ENCODE measurements at places on chromosomes 6 and 20. TPM values are rescaled to one million over a fixed set of nuclear protein-coding genes. Genes with fewer than 3 reads are reported as not detected.

The SLC35D3 gene
- 0.15 TPM for total RNA-seq

The ISM1 gene
- 0.67 TPM for total RNA-seq

The RBPJL gene
- not detected for total RNA-seq

The ZBP1 gene
- 67.0 TPM for total RNA-seq

The LAMA2 gene
- 0.47 TPM for total RNA-seq

DNA sequence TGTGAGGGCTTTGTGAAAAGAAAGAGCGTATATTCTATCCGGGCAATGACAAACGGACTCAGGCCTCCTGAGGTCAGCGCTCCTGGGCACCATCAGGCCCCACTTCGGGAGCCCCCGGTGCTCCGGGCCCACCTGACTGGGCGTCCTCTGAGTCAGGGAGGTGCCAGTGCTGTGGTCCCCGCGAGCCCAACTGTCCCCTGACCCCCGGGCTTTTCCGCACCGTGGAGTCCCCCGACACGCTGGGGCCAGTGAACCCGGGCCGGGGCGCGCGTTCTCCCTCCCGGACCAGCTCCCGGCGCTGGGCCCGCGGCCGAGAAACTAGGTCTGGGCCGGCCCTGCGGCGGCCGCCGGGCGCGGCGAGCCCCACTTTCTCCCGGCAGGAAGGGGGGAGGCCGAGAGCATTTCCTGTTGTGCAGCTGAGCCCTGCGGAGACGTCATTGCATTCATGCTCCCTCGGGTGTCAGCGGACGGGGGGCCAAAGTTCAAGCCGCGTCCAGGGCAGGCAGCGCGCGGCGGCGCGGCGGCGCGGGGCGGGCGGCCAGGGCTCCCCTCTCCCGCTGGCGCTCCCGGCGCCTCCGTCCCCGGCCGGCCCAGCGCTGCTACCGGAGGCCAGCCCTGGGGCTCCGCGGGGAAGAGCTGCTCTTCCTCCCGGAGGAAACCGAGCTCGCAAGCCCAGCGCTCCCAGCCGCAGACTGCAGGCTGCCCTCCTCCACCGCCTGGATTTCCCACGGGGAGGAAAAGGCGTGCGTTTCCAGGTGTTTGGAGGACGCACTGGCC, 18.3 kb downstream of the HIVEP2 start:
- peak; percentile 86 for DNase-seq

DNA sequence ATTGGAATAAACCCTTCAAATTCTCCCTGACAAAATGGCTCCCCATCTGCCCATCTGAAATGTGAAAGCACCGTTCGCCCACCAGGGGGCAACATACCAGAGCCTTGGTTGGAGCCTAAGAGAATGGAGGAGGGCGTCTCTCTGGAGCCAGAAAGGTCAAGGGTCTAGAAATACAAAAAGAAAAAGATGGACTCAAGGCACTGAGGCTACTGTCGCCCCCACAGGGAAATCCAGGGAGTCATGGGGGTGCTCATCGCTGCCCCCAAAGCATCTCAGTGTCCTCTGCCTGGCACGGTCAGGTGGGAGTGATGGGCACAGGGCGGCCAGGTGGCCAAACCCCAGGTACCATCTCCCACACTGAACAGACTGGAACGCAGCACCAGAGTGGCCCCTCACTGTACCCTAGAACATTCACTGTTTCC, 136.3 kb downstream of the ZMYND8 start:
- DNase-seq = peak; percentile 13

DNA sequence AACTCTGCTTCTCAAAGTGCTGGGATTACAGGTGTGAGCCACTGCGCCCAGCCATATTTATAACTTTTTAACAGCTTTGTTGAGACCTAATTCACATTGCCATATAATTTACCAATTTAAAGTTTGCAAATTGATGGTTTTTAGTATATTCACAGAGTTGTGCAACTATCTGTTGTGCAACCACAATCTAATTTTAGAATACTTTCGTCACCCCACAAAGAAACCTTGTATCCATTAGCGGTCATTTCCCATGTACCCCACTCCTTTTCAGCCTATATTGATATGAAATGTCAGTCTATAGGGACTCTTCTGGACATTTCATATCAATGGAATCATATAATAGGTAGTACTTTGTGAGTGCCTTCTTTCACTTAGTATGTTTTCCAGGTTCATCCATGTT, 55.8 kb downstream of the FOXO3 start:
- no peak for DNase-seq

GRCh38 chr6:16204653-16205376, 33.6 kb upstream of the GMPR start:
- DNase-seq = no peak

DNA sequence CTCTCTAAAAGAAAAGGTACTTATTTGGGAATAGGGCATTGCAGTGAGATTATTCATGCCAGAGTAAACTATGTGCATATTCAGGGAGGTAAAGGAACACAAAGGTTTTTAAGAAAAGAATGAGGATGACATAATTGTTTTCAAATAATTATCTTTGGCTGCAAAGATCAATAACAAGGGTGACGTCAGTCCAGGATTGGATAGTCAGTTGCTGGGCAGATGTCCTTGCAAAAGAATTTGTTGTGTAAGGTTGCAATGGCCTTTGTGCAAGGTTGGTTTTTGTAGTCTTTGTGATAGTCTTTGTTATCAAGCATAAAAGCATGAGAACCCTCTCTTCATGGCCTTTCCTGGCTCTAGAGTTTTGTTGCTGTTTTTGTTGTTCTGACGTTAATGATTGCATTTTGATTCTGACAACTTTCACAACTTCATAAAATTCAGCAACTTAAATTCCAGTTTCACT, 17.7 kb downstream of the LOC128125822 start:
- DNase-seq = no peak

DNA sequence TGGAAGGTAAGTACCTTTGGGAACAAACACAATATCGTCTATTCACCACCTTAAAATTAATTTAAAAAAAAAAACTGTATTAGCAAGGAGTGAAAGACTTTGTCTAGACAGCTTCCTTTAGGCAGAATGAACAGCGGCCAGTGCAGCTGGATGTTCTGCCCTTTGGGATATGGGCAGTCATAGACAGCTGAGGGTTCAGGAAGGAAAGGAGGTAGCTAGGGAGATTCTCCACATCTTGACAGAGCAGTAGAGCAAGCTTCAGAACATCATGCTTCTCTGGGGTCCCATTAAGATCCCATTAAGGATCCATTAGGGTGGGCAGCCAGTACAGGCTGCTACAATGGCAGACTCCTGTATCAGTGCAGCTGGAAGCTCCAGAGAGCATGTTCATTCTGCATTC, 46.5 kb upstream of the PLCB4 start:
- DNase-seq = no peak

GRCh38 chr6:109690373-109690736, 647 bp downstream of the AK9 start:
- DNase-seq = peak; percentile 50

DNA sequence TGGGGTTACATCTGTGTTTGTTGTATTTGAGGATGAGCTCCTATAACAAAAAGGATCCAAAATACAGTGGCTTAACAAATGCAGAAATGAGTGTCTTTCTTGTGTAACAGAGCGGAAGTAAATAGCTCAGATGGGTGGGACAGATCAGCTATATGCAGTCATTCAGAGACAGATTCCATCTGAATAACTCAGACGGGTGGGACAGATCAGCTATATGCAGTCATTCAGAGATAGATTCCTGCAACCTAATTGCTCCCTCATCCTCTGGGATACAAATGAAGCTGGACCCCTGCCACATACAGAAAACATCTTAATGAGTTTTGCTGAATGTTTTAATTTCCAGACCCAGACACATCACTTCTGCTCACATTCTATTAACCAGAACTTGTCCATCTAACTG, 332.3 kb downstream of the BCKDHB start:
- no peak for DNase-seq

DNA sequence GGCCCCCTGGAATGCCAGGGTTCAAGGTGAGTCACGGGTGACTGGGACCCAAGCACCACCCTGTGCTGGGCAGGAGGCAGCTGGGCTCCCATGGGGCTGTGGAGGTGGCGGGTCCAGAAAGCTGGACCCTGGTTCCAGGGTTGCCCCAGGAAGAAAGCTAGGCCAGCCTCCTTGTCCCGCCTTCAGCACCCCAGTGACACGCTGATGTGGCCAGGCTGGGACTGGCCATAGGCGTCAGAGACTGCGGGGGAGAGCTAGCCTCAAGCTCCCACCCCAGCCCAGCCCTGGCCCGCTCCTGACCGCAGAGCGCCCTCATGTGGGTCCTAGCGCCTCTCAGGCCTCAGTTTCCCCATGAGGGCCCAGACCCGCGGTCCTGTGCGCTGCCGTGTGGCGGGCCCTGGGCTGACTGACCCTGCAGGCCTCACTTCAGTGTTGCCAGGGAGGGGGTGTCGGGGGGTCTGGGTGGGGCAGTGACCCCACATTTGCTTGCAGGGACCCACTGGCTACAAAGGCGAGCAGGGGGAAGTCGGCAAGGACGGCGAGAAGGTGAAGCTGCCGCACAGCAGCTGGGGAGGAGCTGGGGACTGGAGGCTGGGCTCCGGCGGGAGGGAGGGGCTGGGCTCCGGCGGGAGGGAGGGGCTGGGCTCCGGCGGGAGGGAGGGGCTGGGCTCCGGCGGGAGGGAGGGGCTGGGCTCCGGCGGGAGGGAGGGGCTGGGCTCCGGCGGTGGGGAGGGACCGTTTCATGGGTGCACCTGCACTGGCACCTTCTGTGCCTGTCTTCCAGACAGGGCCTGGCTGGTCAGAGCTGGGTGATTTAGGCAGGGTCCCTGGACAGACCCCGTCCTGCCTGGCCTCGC, 7.9 kb downstream of the COL9A3 start:
- peak; percentile 31 for DNase-seq

- DNase-seq = no peak
These were observed 227.3 kb downstream of the TBX18 start for GRCh38 chr6:84536885-84537638.

- DNase-seq = no peak
These were observed 232.0 kb downstream of the ANKRD60 start for GRCh38 chr20:57996465-57996864.

DNA sequence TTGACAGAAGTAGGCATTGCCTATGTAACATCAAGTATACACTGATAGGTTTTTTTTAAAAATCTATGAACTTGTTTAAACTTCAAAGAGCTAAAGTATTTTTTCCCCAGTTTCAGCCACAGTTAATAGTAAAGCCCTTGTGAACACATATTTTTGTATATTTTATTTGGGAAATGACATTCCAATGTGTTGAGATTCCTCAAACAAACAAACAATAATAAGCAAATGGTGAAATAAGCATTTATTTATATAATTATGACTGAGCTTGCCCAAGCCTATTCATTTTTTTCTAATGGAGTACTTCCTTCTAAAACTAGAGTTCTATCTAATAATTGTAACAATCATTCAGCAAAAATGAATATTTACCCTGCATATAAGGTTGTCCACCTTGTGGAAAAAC, 12.5 kb downstream of the SYCP2 start:
- DNase-seq = no peak

- DNase-seq = no peak
These were observed 94.5 kb upstream of the MARCKS start for GRCh38 chr6:113762641-113763040.

GRCh38 chr6:163720460-163721235, 306.1 kb downstream of the QKI start:
- no peak for DNase-seq

- DNase-seq = no peak
These were observed 131.5 kb downstream of the RNASET2 start for GRCh38 chr6:166824880-166825250.

DNA sequence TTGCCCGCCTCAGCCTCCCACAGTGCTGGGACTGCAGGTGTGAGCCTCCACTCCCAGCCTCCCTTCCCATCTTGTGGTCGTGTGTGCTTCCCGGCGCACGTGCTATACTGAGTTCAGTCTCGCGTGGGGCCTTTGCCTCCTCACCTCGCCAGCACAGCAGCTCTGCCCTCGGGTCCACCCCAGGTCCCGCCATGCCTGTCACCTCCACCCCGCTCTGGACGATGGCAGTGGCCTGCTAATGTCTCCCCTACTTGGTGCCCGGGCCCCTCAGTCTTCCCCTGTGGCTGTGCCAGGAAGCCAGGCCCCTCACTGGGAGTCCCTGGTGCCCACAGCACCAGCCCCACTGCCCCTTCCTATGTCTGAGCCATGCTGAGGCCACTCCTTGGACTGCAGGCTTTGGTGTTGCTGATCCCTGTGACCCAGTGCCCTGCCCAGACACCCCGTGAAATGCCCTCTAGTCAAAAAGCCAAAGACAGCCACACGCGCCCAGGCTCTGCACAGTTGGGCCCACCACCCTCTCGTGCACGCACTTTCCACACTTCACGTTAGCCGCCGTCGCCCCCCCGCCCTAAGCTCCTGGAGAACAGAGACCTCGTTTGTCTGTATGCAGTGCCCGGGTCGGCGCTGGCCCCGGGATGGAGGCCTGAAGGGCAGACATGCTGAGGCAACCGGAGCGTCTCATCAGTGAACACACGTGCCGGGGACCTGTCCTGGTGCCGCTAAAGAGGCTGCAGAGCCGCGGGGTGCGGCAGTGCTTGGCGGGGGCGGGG, 14.3 kb downstream of the HRH3 start:
- DNase-seq = no peak

DNA sequence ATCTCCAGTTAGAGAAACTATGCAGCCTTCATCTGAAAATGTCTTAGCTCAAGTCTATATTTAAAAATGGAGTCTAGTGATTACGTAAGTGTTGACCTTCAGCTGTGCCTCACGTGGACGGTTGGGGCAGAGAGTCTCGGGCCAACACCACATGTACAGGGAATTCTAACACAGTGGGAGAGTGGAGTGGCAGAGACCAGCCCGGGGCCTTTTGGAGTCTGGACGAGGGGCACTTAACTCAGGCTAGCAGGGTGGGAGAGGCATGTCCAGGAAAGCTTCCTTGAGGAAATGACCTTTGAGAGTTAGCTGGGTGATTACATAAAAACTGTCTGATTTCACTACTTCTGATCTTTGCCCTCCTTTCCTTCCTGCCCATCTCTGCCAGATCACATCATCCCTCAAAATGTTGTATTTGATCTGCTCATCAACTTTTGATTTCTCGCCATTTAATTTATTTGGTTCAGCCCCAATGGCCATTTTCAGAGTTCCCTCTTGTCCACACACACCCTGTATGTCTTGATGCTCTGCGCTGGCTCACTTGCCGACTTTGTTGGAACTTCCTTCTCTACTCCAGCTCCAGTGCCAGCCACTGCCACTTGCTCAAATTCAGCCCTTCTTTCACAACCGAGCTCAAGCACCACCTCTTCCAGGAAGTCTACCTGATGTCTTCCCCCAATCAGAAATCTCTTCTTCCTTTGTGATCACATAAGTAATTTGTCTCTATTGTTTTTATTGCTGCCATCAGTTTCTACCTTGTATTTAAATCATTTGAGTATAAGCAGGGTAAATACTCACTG, 2.6 kb downstream of the ARMC2 start:
- no peak for DNase-seq

DNA sequence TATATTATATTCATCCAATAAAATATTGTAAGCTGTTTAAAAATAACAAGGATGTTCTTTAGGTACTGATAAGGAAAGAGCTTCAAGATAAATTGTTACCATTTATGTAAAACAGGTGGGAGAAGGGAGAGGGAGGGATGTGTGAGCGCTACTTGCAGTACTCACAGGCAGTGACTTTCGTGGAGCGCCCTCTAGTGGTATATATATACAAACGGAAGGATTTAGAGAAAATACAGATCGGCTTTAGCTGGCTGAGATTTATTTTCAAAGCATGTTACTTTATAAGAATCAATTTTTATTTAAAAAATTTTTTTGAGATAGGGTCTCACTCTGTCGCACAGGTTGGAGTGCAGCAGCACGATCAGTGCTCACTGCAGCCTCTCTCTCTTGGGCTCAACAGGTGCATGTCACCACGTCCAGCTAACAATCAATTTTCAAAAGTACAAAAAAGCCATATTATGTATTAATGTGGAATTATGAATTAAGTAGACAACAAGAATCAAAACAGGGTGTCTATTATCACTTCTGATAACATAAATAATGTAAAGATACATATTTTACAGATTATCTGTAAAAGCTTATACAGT, 3.3 kb upstream of the MOG start:
- peak; percentile 40 for DNase-seq
